ENCODE measurements at places on chromosomes 3 and 15.

GRCh38 chr15:98952381-98952803, 55.2 kb downstream of the PGPEP1L start:
- peak; percentile 44 for DNase-seq

DNA sequence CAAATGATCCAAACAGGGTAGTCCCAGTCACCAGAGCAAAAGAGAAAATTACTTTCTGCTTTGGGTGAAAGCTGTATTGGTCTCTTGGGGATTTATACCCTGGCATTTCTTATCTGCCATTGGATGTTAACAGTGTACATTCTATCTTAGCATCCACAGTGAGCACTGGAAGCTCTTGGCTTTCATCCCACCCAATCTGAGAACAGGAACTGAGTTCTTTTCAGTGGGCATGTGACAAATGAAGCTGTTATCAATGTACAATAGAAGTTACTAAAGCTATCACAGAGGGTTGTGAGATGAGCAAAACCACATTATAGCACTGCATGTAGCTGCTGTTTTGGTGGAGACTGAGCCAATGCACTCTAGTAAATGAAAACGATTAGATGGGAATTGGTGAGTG, 300.7 kb downstream of the TUSC7 start:
- no peak for DNase-seq

DNA sequence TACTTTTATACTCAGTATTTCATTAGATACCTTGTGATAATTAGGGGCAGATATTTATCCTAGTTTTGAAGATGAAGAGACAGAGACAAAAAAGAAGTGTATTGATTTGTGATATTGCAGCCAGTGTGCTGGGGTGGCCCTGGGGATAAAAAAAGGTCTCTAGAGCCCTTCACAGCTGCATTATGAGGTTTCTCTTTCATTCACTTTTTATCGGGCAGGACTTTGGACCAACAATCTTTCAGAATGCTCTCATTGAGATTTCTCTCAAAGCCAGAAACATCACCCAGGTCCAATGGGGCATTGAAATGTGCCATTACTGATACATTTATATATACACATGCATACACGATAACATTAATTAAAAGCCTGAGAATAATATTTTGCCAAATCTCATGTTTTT, 20.5 kb upstream of the SELENOT start:
- no peak for DNase-seq

- no peak for DNase-seq
Observed at GRCh38 chr3:106860182-106860581, 517.1 kb upstream of the CCDC54 start.

DNA sequence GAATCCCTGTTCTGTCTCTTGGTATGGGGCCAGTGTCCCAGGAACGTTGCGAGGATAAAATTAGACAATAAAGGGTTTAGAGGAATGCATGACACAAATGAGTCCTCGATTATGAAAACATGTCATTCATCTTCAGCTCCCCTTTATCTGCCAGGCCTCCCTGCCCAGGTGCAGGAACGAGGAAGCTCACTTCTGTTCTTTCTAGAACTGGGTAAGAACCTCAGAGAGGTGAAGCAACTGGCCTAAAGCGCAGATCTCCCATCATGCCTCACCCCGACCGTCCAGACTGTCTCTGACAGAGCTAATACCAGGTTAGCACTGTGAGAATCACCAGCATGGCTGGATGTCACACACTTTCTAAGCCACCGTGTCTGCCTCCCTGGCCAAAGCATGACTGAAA, 1.5 kb upstream of the ITIH1 start:
- no peak for DNase-seq

GRCh38 chr3:69541711-69542088, 155.8 kb upstream of the FRMD4B start:
- no peak for DNase-seq

DNA sequence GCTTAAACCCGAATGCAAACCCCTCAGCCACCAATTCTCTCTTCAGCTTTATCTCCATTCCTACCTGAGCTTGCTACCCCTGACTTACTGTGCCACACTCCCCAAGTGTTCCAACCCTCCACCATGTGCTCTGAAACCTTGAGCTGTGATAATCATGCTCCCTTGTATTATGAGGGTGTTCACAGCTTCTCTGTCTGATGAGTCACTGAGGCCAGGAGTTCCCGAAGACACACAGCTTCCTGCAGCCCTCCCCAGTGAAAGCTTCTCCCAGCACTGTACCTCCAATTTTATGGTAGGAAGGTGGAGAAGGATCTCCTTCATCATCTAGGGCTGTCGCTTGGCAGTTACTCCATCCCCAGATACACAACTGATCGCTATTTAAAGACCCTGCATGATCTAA, 24.9 kb downstream of the STAC start:
- no peak for DNase-seq

DNA sequence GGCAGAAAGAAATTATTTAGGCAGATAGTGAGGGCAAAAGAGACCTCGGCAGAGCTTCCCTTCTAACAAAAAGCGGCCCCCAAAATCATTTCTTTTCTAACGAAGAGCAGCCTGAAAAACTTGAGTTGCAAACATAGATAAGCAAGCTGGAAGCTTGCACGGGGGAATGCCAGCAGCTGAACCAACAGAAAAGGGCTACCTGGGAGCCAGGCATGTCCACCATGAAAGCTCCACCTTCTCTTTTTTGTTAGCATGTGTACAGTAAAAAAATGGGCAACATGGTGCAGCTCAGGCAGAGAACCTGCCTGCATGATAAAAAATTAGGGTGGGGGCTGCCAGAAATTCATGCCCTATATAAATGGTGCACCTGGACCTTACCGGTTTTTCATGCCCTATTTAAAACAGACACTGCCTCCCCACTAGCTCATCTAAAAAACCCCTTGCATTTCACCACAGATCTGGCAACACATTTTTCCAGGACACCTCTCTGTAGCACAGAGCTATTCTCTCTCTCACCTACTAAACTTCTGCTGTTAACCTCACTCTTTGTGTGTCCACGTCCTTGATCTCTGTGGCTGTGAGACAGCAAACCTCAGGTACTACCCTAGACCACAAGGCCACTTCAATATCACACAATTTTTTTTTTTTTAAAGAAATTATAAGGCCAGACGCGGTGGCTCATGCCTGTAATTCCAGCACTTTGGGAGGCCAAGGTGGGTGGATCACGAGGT, 18.7 kb downstream of the SLC33A1 start:
- DNase-seq: no peak

DNA sequence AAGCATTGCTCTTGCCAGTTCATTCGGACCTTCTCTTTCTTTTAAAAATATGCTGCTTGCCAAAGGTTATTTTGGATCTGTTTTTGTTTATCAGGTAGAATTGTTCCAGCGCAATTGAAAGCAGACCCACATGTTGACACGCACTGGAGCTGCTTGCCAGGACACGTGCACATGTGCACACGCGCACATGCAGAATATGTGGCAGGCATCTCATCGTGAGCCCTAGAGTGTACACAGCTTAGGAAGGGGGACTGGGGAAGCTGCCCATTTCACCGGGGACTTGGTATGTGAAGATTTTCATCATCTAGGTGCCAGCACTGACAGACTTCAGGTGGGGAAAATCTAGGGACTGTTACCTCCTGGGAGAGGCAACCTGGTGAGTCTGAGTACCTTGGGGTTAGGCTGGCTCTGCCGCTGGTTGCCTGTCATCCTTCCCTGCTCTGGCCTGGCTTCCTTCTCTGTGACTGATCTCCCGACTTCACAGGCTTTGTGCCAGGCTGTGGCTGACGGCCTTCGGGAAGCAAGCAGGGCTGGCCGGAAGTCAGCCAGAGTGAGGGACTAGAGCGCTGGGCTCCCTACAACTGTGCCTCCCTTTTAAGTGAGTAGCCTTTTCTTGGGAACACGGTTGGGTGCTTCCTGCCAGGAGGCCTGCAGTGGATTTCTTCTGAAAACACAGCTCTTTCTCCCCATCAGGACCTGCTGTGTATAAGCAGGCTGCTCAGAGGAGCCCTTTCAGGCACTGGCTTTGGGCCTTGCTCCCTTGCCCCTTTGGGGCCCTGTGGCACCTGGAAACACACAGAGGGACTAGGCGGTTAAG, 129.3 kb downstream of the EEFSEC start:
- no peak for DNase-seq

GRCh38 chr3:53551324-53551723, 56.9 kb downstream of the CACNA1D start:
- no peak for DNase-seq

DNA sequence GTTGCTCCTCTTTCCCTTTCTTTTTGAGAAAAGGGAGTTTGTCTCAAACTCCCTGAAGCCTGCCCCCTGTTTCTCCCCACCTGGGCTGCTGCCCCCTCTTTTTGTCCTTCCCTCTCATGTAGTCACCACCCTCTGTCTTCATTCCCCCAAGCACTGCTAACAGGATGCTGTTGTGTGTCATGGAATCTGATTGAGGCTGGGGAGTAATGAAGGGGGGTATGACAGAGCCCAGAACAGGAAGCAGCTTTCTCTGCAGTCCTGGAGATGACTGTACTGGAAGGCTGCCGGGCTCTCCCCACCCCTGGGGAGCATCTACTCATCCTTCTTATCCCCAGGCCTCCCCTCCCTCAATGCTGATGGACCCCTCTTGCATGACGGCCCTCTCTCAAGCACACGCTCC, 181.6 kb downstream of the ABHD5 start:
- DNase-seq: no peak

GRCh38 chr3:149577801-149578200, 80.0 kb downstream of the WWTR1 start:
- DNase-seq: no peak

- no peak for DNase-seq
Observed at GRCh38 chr3:152436707-152437590, 168.2 kb downstream of the MBNL1 start.

DNA sequence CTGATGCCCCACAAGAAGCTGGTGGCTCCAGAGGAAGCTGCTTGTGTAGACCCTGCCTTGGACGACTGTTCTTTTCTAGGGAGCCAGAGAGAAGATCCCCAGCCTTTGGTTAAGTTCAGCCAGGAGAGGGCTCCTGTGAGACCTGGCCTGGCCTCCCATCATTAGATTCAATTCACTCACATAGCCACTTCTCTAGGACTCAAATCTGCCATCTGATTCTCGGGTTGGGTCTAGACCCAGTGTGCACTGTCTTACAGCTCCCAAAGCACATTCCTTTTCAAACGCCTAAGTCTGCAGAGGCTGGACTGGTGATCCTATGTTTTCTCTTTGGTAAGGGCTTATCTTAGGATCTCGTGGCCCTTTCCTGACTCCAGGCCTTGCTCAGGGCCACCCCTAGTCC, 81.7 kb upstream of the NPHP3 start:
- DNase-seq: no peak

DNA sequence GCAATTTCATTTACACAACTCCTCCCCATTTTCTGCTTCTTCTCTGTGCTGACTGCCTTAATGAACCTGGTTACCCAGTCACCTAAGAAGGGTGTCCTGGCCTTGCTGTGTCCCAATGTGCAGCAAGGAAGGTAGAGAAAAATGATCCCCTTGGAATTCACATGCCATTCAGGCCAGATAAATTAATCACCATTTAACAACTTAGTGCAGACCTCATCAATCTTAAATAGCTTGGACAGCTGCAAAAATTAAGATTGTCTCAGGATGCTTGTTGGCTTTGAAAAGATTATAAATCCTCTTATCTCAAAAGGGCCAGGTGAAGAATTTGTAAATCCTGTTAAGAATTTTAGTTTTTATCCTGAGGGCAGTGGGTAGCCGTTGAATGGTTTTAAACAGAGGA, 9.7 kb upstream of the CDV3 start:
- no peak for DNase-seq

DNA sequence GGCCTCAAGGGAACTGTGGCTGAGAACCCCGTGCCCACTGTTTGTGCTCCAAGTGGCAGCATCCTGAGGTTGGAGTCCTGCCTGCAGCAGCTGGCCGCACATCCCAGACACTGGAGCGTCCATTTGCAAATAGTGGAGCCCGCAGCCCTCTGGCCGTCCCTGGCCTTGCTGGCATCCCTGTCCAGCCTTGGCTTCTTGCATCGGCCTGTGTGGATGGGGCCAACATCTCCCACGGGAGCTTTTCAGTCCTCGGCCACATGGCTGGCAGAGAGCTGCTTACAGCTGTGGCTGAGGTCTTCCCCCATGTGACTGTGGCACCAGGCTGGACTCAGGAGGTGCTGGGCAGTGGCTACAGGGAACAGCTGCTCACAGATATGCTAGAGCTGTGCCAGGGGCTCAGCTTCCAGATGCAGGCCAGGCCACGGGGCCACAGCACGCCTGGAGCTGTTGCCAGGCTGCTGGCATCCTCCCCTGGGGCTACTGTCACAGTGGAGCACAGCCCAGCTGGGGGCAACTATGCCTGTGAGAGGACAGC, 71.2 kb downstream of the FAM43A start:
- no peak for DNase-seq

- no peak for DNase-seq
Observed at GRCh38 chr3:125289429-125289981, 77.0 kb upstream of the SLC12A8 start.

- DNase-seq: peak; percentile 80
Observed at GRCh38 chr3:128426128-128426921, 40.4 kb downstream of the DNAJB8 start.

DNA sequence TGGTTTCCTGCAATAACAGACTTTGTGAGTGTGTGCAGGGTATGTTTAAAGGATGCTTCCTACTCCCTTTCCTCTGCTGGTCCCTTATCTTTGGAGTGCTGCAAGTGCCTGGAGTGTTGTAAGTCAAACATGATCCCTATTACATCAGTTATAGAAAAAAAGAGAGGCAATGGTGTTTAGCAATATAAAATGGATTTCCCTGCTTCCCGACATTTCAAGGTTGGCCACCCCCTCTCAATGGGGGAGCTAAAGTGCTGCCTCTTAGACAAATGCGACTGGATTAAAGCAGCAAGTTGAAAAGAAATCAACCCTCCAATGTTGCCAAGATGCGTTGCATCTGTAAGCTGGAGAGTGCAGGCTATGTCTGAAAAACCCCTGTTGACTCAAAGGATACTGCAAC, 203.1 kb upstream of the WNT5A start:
- no peak for DNase-seq

- DNase-seq: no peak
Observed at GRCh38 chr3:139226731-139227130, 117.1 kb upstream of the MRPS22 start.

DNA sequence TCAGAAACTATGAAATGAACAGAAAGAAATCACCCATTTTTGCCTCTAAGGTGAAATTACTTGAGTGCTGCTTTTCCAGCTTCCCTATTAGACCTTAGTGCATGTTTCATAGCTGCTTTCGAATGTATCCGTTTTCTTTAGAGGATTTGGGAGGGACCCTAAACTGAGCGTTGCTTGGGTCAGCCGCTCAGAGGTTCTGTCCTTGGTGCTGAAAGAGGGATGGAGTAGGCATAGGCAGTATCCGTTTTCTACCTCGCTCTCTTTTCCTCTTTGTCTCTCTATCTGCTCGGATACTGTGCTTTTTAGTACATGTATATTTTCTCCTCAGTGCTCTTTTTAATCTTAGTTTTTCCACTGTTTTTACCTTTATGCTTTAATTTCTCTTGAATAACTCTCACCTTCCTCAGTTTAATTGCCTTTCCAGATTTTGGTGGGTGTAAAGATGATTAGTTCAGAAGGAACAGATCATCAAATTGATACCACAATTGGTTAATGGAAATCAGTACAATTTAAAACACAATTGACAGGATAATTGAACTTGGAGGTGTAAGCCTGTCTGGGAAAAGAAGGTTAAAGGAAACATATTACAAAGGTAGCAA, at the start of gene DRD3:
DRD3 (minus strand) TSS at position 283 of the 599 bp plus-strand sequence. CDS start 7,060 bp downstream, outside the sequence.
- DNase-seq: no peak
